Epithelial cell of esophagus (primary cell): ENCODE measurements at places on chromosomes 11 and 22.

DNA sequence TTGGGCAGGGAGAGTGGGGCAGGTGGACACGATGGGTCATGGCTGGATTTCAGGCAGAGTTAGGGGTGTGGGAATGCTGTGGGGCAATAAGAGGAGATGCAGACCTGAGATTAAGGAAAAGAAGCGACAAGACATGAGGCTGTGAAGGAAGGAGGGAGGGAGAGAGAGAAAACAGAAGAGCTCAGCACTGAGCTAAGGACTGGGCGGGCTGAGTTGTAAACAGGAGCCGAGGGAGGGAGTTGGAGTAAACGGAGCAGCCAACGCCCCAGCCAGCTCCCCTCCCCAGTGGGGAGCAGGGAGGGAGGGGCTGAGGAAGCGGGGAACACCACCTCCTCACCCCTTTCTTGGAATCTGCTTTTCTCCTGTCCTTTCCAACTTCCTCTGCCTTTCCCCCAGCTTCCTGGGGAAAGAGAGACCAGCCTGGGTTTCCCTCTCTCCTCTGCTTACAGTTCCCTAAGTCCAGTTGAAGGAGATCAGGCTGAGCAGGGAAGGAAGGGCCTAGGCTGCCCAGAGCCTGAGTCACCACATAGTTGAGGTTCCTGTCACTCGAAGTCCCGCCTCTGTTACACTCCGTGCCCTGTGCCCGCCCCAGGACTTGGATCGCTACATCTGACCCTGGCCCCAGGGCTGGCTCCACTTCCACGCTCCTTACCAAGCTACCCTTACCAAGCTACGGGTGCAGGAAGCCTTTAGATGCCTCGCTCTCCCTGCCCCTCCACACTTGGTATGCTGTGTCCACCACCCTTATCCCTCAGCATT is 6.7 kb upstream of the AHNAK start:
- peak; percentile 94 for DNase-seq

- peak; percentile 95 for DNase-seq
Measured at GRCh38 chr11:79244241-79244772, 196.5 kb downstream of the TENM4 start.

DNA sequence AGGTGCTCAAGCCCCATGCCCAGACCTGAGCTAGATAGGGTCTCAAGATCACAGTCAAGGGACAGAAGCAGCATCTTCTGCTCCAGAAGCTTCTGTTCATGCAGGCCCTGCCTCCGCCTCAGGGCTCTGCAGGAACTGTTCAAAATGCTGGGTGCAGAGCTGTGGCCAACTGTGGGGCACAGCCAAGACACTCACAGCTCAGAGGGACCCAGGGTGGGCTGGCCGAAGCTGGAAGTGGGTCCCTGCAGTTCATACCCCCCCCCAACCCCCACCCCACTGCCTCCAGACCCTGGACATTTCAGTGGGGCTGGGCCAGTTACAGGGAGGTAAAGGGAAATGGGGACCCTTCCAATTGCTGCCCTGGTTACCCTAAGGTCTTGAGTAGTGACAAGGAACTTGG is 129.0 kb downstream of the CRYBB2 start:
- no peak for DNase-seq

DNA sequence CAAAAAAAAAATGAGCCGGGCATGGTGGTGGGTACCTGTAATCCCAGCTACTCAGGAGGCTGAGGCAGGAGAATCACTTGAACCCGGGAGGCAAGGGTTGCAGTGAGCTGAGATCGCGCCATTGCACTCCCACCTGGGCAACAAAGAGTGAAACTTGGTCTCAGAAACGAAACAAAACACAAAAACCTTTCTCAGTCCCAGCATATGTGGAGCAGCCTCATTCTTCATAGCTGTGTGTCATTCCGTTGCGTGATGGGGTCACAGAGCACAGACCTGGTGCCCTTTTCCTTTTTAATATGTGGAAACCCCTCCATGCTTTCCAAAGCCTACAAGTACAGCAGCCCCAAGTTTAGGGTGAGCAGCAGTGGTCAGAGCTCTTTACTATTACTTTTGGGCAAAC is 13.7 kb downstream of the PEX26 start:
- no peak for DNase-seq

DNA sequence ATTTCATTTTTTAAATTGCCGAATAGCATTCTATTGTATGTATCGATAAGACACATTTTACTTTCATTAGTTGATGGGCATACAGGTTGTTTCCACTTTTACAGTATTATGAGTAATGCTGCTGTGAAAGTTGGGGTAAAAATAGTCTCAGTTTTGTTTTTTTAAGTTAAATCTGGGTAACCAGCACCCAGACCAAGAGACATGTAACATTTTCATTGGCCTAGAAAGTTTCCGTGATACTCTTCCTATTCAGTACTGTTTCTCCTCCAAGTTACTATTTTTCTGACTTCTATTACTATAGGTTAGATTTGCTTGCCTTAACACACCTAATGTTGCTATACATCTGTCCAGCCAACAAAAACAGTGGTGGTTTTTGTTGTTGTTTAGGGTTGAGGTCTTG is 12.3 kb downstream of the IPO7 start:
- no peak for DNase-seq

GRCh38 chr11:11119917-11120316 is 233.1 kb downstream of the CSNK2A3 start:
- DNase-seq, result no peak

- DNase-seq, result no peak
Measured at GRCh38 chr22:31627223-31627731, 34.7 kb downstream of the PISD start.

DNA sequence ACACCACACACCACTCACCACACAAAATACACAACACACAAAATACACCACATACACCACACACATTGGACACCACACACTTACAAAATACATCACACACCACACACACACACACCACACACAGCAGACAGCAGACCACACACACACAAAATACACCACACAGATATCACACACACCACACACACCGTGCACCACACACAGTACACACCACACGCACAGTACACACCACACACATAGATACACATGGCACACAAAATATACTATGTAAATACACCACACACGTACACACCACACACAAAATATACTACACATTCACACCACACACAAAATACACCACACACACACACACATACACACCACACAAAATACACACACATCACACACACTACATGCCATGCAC is 1243.5 kb downstream of the BRD1 start:
- DNase-seq, result no peak

DNA sequence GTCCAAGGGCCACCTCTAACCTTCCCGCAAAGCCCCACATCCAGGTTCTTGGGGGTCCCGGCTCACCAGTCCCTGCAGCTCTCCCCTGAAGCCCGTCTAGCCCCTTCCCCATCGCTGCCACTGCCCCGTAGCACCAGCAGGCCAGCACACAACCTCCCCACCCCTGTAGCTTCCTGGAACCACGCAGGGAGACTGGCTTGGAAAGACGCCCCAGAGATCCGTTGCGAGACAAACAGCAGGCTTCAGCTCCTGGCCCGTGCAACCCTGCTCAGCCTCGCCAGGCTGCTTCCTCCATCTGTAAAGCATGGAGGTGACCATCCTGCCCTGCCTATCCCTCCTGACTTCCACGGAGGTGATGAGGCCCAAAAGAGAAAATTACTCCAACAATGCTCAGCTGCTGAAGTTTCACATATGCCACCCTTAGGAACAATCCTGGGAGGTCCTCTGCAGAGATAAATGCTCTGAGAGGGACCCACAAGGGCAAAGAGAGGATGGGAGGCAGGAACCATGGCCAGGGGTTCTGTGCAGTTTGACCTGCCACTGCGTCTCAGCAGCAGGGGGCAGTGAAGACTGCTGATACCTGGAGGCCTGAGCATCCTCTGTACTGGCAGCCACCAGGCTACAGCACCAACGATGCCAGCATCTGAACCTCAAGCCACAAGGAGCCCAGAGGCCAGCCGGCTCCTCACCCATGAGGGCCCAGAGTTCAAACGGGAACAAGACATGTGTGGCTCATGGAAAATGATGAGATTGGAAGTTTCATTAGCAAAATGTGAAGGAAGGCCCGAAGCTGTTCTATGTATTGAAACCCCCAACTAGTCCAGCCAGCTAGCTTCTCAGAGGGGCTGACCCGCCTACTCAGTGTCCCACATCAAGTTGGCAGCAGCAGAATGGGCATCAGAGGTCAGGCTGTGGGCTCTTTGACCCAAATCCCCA is 16.1 kb downstream of the DGCR2 start:
- no peak for DNase-seq

DNA sequence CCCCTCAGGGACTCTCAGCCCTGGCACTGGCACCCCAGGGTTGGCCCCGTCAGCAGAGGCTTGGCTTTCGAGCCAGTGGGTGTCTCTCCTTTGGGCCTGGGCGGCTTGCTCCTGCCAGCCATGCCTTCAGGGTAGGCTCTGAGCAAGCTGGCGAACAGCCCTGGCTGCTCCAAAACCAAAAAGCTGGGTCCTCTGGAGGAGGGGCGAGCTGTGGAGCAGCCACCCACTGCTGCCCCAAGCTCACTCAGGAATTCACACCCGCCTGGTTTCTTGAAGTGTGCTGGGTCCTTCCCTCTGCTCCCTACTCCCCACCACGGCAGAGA is 6.2 kb downstream of the YDJC start:
- DNase-seq, result no peak

DNA sequence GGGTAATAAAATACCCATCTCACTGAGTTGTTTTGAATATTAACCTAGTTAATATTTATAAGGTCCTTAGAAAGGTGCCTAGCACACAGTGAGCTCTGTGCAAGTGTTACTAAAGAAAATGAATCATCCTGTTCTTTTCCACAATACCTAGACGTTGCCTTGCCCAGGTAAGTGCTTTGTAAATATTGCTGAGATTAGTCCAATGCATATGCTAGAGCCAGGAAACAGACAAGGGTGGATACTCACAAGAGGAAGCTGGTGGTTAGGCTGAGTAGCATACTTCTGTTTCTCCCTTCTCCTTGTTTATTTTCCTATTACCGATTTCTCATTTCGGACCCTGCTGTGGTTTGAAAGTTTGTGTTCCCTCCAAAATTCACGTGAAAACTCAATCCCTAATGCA is 58.1 kb upstream of the BARX2 start:
- peak; percentile 89 for DNase-seq

DNA sequence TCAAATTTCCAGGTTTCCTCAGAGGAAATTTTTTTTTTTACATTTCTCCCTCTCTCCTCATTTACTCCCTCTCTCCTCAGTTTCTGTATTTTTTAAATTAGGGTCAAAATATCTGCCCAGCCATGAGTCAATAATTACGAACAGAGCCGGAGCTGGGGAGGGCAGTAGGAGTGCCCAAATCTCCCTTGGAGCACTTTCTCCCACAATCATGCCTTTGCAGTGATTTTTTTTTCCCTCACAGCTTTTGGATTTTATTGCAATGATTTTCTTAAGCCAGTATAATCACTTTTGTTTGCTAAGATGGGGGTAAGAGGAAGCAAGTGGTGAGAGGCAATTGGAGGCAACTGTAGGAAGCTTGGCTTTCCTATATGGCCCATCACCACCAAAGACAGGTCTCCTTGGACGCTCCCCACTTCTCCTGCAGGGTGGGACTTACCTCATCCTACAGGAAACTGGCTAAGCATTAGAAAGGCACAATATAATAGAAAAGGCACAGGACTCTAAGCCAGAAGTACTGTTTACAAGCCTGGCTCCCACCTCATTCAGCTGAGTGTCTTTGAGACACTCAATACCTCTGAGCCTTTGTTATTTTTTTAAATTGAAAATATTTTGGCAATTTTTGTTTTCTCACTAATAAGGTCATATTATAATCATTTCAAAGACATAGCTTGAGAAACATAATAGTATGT is 192.6 kb upstream of the PITPNB start:
- DNase-seq, result no peak

GRCh38 chr11:1308743-1309497 is 512 bp downstream of the TOLLIP start:
- DNase-seq, result peak; percentile 27

GRCh38 chr22:36201630-36202319 is at the start of gene APOL4:
APOL4 (minus strand) TSS chr22:36201809; CDS start chr22:36201734, 75 bp downstream.
- no peak for DNase-seq

DNA sequence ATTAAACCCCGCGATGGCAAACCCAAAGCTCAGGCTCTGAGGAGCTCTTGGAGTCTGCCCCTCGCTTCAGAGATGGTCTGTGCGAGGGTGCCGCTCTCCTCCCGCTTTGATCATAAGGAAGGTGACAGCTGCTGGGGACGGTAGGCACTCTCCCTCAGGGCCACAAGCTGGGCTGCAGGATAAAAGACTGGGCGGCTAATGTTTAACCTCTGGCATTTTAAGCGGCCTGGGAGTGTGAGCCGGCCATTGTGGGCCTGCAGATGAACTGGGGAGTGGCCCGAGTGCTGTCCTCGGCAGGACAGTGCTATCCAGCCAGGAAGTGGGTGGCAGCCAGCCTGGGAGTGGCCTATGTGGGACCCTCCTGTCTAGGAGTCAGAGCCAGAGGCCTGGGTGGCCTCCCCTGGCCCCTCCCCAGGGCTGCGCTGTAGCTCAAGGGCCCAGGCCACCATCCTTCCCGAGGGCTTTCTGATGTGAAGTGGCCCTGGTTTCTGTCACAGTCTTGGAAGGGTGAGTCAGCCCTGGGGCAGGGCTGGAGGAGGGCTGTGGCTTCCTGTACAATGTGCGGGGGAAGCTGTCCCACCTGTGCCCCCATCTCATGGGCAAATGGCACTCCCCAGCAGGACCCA is 58.7 kb upstream of the PRODH start:
- no peak for DNase-seq

DNA sequence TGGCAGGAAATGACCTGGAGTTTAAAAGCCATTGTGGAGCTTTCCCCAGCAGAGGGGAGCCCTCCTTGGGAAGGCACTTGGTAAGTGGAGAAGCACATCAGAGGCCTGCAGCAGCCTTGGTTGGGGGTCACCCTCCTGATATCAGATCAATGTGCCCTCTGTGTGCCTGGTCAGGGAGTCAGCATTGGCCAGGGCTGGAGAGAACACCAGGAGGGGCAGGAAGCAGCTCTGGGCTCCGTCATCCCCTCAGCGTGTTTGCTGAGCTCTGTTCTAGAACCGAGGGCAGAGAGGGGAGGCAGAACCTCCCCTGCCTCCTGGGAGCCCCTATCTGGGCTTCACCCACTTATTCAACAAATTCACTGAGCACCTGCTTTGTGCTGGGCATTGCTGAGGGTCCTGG is 846.0 kb downstream of the TBC1D22A start:
- no peak for DNase-seq

GRCh38 chr11:73367482-73368024 is 8.6 kb upstream of the RELT start:
- DNase-seq, result no peak

GRCh38 chr22:43346521-43346929 is 3.4 kb upstream of the SCUBE1 start:
- peak; percentile 49 for DNase-seq

GRCh38 chr11:126352934-126353801 is 2.3 kb upstream of the ST3GAL4 start:
- peak; percentile 88 for DNase-seq

DNA sequence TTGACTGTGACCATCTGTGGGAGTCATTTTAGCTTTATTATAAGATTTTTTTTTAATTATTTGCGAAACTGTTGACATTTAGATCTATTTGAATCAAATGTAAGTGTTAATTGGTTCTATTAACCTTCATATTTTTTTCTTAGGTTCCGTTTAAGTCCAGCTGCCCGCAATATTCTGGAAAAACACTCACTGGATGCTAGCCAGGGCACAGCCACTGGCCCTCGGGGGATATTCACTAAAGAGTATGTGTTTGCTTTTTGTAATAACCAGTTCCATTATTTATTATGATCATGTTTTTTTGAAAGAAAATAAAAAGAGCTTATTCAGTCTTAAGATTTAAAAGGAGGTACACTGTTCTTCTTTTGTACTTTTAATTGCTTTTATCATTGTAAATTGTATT is 43.9 kb downstream of the PDHX start:
- DNase-seq, result no peak
